ENCODE measurements at places on chromosomes 1 and 21.

- no peak for DNase-seq
Measured at GRCh38 chr1:118982266-118982665, 5.9 kb downstream of the TBX15 start.

GRCh38 chr1:75612976-75613375, 2.1 kb upstream of the SLC44A5 start:
- DNase-seq: no peak

DNA sequence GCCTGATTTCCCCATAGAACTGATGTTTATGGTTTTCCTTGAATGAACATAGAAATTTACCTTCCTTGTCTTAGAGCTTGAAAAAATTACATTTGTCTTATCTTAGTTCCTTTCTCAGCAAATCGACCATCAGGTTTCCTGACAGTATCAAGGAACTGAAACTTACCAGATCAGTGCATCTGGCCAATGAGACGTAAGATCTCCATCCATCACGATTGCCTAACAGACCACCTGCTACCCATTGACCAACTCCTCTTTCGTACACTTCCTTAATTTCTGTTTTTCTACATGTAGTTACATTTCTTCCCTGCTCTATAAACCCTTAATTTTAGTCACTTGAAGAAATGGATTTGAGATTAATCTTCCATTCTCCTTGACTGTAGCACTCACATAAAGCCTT, 57.4 kb upstream of the TMPRSS15 start:
- no peak for DNase-seq

DNA sequence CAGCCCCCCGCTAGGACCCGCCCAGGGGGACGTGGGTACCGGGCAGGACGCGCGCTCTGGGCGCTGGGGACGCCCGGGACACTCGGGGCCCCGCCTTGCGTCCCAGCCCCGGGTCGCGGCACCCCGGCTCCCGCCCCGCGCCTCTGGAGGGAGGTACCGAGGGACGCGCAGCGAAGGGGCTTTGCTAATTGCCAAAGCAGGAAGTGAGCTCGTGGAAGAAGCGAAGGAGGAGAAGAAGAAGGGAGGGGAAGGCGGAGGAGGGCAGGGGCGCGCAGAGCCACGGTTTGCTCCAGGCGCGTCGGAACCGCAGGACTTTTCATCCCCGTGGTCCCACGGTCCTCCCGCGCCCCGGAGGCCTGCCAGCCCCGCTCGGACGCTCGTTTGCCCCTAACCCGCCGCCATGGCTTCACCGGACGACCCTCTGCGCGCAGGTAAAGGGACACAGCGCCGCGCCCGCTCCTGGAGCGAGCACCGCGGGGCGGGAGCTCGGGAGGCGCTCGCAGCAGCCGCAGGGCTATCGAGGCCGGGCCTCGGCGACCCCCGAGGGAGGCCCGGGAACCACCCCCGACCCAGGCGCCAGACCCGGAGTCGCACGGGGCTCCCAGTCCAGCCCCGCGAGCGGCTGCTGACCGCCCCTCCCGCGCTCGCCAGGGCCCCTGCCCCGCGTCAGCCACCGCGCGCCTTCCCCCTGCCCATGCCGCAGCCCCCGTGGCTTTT, 1.3 kb downstream of the EDARADD start:
- DNase-seq: no peak

DNA sequence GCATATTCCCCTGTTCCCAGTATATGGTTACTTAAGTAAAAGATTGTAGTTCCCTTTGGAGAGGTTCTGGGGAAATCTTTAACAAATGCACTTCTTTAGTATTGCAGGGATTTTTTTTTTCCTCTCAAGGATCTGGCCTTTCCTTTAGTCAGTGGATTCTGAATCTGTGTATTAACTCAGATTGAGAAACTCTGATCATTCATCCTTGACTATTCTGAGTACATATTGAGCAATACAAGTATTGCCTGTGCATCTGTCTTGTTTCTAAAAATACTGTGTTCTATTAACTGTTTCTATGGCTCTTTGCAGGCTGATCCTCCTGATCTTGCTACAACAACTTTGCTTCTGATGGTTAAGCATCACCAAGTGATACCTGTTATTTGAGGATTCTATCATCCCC, 67.8 kb upstream of the FGGY start:
- no peak for DNase-seq

- DNase-seq: no peak
Measured at GRCh38 chr1:233328142-233328921, 808 bp downstream of the MAP3K21 start.

DNA sequence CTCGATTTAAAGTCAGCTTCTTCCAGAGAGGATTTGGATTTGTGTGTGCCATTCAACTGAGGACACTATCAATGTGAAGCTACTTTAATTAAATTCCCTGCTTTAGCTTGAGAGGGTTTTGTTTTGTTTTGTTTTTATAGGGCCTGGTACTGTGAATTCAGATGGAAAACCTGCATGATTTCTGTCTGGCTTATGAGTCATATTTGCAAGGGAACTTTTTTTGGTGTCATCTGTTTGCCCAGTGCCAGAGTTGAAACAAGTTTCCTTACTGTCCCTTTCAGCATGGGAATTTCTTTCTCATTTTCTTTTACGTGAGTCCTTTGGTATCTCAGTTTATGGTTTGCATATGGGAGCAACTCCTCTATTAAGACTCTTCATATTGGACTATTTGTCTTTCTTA, 194.6 kb downstream of the GREM2 start:
- no peak for DNase-seq

- DNase-seq: no peak
Measured at GRCh38 chr1:202798260-202798659, 10.0 kb downstream of the KDM5B start.

- DNase-seq: no peak
Measured at GRCh38 chr1:231601824-231602672, 24.5 kb upstream of the DISC1 start.

- DNase-seq: no peak
Measured at GRCh38 chr1:18253093-18253492, 145.5 kb downstream of the IGSF21 start.
